ENCODE measurements at places on chromosomes 3 and 15. TPM values are rescaled to one million over a fixed set of nuclear protein-coding genes. Genes with fewer than 3 reads are reported as not detected.

ANKUB1 gene
- total RNA-seq: not detected

HOMER2 gene
- total RNA-seq: 0.56 TPM

LOXL1 gene
- total RNA-seq: 63.7 TPM

OSBPL10 gene
- 11.4 TPM for total RNA-seq

PPP1R2 gene
- total RNA-seq: 35.1 TPM

ISLR2 gene
- 4.4 TPM for total RNA-seq

TM4SF1 gene
- 68.7 TPM for total RNA-seq

RBM15B gene
- total RNA-seq: 33.0 TPM

TTC14 gene
- 11.6 TPM for total RNA-seq

PCSK6 gene
- total RNA-seq: 0.32 TPM

COX5A gene
- total RNA-seq: 146 TPM

CCDC80 gene
- total RNA-seq: 48.7 TPM

PCLAF gene
- total RNA-seq: 66.2 TPM

ABI3BP gene
- total RNA-seq: 5.0 TPM

PDCD6IP gene
- total RNA-seq: 204 TPM

SNRPN gene
- 111 TPM for total RNA-seq

RTP4 gene
- not detected for total RNA-seq

SLCO2A1 gene
- 2.3 TPM for total RNA-seq

CCNB2 gene
- total RNA-seq: 36.6 TPM

LYZL4 gene
- not detected for total RNA-seq

ITIH4 gene
- not detected for total RNA-seq

RAB6B gene
- total RNA-seq: 0.65 TPM

CAV3 gene
- not detected for total RNA-seq

GMNC gene
- not detected for total RNA-seq

WDR93 gene
- under 0.01 TPM for total RNA-seq

TNNC1 gene
- 0.26 TPM for total RNA-seq

ADCY5 gene
- total RNA-seq: 0.13 TPM

PLA2G4D gene
- not detected for total RNA-seq

CYP11A1 gene
- total RNA-seq: not detected

PDCD10 gene
- total RNA-seq: 39.9 TPM

SRGAP3 gene
- total RNA-seq: 2.2 TPM

CCDC39 gene
- not detected for total RNA-seq

CPLX3 gene
- 0.48 TPM for total RNA-seq

LRCH3 gene
- total RNA-seq: 27.5 TPM

KLHL40 gene
- total RNA-seq: not detected

HES1 gene
- total RNA-seq: 2.2 TPM

LRRN1 gene
- 0.40 TPM for total RNA-seq

TAGLN3 gene
- not detected for total RNA-seq

SEC22C gene
- total RNA-seq: 63.0 TPM

SLC12A8 gene
- total RNA-seq: 12.1 TPM

CCR1 gene
- total RNA-seq: not detected

RTP1 gene
- not detected for total RNA-seq

FSD2 gene
- total RNA-seq: not detected

GOLGA8S gene
- not detected for total RNA-seq

SLC24A5 gene
- not detected for total RNA-seq
